ENCODE measurements at places on chromosomes 13 and 19.

DNA sequence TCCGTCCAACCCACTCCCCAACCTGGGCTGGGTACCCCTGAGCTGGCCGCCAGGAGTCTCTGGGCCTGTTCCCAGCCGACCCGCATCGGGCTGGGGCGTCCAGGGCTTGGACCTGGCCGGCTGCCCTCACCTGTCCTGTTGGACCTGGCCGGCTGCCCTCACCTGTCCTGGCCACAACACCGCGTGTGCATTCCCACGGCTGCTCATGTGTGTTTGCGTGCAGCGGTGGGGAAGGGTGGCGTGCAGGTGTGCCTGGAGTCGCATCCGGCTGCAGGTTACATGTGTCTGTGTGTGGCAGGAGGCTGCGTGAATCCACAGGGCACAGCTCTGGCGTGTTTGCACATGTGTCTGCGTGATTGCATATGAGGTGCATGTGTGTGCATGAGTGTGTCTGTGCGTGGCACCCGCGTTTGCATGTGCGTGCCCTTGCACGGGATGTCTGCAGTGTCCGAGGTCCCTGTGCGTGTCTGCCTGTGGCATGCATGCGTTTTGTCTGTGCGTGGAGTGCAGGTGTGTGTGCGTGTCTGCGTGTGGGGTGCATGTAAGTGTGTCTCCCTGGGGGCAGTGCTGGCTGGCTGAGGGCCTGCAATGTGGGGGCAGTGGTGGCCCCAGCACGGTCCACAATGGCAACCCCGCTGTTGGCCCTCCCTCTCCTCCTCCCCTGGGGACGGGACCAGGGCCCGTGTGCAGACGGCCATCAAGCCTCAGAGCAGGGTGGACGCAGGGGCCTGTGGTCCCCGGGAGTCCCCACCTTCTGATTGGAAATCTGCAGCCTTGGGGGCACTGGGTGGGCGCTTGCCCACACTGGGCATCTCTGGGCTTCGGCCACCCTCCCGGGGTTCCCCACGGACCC lies 3.4 kb downstream of the EFNA2 start:
- H3K4me1 ChIP-seq, result peaks cover 7% of the 10 kb centered on the region
- no peak for DNase-seq

DNA sequence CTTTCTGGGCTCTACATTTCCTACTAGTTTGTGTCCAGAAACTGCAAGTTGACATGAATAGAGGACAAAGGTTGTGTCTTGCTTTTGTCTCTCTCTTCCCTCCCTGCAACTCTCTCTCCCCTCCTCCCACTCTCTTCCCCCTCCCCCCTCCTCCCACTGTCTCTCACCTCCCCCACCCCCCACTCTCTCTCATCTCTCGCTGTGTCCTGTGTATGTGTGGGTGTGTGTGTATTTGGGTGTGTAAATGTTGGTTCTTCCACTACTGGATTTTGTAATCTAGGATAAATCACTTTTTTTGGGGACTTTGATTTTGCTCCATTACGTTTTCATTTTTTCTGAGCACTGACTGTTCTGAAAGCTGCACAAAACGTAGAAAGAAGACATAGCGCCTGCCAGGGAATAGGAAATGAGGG lies 48.4 kb downstream of the AKAP11 start:
- no peak for DNase-seq
- peaks cover 44% of the 10 kb centered on the region for H3K36me3 ChIP-seq
- H3K27ac ChIP-seq, result no peak overlapping the region

DNA sequence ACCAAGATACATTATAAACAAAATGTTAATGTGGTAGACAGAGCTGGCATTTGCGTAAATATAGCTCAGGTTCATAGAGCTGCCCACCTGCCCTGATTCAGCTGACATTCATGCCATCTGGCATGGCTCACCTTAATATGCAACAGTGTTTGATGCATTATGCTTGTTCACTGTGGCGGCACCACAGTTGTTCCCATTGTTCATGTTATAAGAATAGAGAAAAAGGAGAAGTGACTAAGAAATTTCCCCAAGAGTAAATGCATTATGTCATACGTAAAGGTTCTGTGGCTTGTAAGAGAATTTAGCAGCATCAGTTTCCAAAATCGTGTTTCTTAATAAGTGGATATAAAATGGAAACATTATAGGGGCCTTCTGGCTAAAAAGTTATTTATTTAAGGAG lies 4.5 kb downstream of the CCNA1 start:
- H3K4me3 ChIP-seq, result no peak overlapping the region
- peaks cover 26% of the 10 kb centered on the region for H3K27me3 ChIP-seq
- H3K27ac ChIP-seq, result no peak overlapping the region

DNA sequence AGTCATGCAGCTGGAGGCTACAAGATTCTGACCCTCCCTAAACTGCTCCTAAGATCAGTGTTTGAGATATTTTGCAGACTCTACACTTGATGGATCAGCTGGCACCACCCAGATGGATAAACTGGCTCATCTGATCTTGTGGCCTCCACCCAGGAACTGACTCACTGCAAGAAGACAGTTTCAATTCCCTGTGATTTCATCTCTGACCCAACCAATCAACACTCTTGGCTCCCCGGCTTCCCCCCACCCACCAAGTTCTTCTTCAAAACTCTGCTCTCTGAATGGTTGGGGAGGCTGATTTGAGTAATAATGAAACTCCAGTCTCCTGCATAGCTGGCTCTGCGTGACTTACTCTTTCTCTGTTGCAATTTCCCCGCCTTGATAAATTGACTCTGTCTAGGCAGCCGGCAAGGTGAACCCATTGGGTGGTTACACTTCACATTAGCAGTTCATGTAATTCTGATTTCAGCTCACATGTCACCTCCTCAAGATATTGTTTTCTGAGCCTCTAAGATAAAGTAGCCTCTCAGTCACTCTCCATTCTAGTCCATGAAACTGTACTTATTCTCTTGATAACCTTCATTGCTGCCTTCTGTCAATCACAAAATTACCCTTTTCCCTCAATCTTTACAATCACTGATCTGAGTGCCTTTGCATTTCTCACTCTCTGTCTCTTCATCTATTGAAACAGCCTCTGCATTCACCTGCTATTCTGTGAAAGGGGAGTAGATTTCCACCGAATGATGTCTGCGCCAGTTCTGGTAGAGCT lies 9.9 kb upstream of the FPR3 start:
- no peak overlapping the region for H3K27ac ChIP-seq
- H3K4me1 ChIP-seq, result no peaks in the 10 kb centered on the region
- H3K36me3 ChIP-seq, result no peaks in the 10 kb centered on the region
- peak; percentile 30 for DNase-seq
- no peak overlapping the region for H3K4me3 ChIP-seq

DNA sequence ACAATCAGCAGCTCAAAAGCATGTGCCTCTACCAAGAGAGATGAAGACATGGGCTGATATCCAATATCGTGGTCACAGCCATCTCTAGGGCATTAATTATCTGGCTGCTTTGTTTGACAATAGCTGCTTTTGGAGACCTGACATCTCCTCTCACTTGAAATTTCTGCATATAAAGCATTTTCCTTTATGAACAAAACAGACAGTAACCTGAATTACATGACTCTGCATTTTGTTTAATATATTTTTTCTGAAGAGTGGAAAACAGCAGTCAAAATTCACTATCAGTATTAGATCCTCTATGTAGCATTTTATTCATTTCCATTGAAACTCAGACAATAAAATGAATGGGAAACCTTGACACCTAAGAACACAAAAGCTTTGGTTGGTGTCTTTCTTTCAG lies 42.4 kb upstream of the ESD start:
- H3K4me3 ChIP-seq, result no peak overlapping the region
- H3K27ac ChIP-seq, result no peak overlapping the region
- H3K27me3 ChIP-seq, result peaks cover 5% of the 10 kb centered on the region
- no peaks in the 10 kb centered on the region for H3K4me1 ChIP-seq
- no peaks in the 10 kb centered on the region for H3K36me3 ChIP-seq

DNA sequence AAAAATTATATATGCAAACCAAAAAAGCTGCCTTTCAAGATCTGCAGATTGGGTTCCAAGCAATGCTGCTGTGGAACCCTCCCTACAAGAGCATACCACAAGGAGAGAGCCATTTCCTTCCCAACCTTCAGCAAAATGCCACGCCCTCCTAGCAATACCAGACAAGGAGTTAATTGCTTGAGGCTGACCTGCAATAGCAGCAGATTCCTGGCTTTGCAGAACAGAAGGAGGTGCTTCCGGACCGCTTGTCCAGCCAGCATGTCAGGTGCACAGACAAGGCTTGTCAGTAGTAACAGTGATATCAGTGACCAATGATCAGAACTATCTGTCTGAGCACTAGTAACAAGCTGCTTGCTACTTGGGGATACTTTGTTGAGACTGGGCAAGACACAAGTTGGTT lies 301.6 kb downstream of the FGF14 start:
- H3K4me3 ChIP-seq, result no peak overlapping the region
- H3K4me1 ChIP-seq, result no peaks in the 10 kb centered on the region

- H3K27ac ChIP-seq, result no peak overlapping the region
- peaks cover 22% of the 10 kb centered on the region for H3K27me3 ChIP-seq
- no peaks in the 10 kb centered on the region for H3K36me3 ChIP-seq
- H3K4me3 ChIP-seq, result no peak overlapping the region
- no peak for DNase-seq
- H3K4me1 ChIP-seq, result peaks cover 9% of the 10 kb centered on the region
Measured at GRCh38 chr13:52399708-52400107, 6.3 kb downstream of the THSD1 start.

DNA sequence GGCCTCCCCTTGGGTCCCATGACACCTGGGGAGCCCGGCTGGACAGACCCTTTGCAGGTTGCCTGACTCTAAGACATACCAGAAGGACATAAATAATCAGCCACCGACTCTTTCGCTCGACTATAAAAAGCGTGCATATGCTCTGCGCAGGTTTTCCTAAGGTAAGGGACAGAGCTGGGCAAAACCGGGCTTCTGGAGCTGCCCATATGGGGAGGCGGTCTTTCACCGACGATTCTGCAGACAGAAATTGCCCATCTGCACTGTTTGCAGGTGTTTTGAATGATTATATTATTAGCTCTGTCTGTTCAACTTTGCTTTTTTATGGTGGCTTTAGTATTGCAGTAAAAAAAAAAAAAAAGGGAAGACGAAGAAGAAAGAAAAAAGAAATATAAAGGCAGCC lies 347.2 kb downstream of the TSHZ3 start:
- no peak for DNase-seq
- H3K4me3 ChIP-seq, result no peak overlapping the region

- DNase-seq, result peak; percentile 49
- H3K36me3 ChIP-seq, result peaks cover 21% of the 10 kb centered on the region
- H3K4me1 ChIP-seq, result peaks cover 86% of the 10 kb centered on the region
Measured at GRCh38 chr19:13983213-13983889, 22.8 kb downstream of the RFX1 start.

DNA sequence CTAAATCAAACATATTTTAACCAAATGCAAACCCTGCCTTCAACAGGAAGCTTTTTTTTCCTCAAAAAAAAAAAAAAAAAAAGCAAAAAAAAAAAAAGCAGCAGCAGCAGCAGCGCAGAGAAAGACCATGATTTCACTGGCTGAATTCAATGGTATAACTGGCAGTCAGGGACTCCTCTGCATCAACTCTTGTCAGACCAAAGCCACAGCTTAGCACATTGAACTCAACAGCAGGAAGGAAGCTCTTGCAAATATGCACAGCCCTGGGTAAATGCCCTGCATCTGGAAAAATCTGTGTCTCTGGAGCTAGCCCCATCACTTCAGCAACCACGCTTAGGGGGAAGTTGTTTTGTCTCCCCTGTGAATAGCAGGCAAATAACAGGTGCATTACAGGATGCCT lies 17.6 kb upstream of the DHRS12 start:
- peaks cover 86% of the 10 kb centered on the region for H3K4me1 ChIP-seq
- peak; percentile 48 for DNase-seq
- H3K4me3 ChIP-seq, result peak overlapping the region; percentile 48

- H3K4me1 ChIP-seq, result no peaks in the 10 kb centered on the region
- no peak overlapping the region for H3K27ac ChIP-seq
- no peak for DNase-seq
- H3K36me3 ChIP-seq, result no peaks in the 10 kb centered on the region
Measured at GRCh38 chr13:36582977-36583376, 90.8 kb upstream of the SERTM1 start.

GRCh38 chr19:54062643-54063042 lies 1.1 kb downstream of the VSTM1 start:
- no peak overlapping the region for H3K4me3 ChIP-seq
- no peak for DNase-seq
- H3K4me1 ChIP-seq, result no peaks in the 10 kb centered on the region
- no peak overlapping the region for H3K27ac ChIP-seq

GRCh38 chr13:95226932-95227695 lies 74.1 kb downstream of the ABCC4 start:
- H3K36me3 ChIP-seq, result no peaks in the 10 kb centered on the region
- H3K27me3 ChIP-seq, result no peaks in the 10 kb centered on the region

DNA sequence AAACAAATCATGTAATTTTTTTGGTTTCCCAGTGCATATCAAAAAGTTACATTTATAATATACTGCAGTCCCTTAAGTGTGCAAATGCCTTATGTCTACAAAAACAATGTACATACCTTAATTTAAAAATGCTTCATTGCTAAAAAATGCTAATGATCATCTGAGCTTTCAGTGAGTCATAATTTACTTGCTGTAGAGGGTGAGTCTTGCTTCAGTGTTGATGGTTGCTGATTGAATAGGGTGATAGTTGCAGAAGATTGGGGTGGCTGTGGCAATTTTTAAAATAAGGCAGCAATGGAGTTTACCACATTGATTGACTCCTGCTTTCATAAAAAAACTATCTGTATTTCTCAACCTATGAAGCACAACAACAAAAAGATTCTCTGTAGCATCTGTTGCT lies 613.9 kb downstream of the TBC1D4 start:
- DNase-seq, result no peak
- no peaks in the 10 kb centered on the region for H3K36me3 ChIP-seq
- no peaks in the 10 kb centered on the region for H3K27me3 ChIP-seq
- H3K4me3 ChIP-seq, result no peak overlapping the region
- H3K4me1 ChIP-seq, result no peaks in the 10 kb centered on the region

DNA sequence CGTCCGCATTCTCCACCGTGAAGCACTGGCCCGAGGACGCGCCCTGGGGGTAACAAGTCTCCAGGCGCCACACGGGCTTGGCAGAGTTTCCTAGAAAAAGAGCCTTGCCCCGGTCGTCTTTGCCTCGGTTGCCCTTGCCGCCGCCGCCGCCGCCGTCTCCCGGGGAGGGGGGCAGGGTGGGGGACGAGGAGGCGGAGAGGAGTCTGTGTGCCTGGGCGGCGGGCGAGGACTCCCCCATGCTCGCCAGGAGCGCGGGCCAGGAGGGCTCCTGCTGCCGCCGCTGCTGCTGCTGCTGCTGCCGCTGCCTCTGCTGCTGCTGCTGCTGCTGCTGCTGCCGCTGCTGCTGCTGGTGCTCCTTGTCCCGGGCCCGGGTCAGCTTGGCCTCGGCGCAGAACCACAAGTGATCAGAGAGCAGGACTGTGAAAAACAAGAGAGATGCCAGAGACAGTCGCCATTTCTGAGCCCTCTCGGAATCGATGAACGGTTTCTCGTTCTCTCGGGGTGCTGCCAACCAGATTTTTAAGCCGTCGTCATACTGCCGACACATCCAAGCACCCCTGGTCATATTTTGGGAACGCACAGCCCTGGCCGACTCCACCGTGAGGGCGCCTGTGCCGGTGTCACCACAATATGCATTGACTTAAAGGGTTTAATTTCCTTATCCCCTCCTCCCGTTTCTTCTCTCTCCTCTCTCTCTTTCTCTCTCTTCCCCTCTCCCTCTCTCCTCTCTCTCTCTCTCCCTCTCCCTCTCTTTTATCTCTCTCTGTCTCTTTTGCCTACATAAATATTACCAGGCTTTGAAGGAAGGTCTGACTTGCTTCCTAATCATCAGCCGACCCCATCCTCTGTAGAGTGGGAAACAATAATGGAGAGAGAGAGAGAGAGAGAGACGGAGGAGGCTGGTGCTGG lies 349.1 kb downstream of the LIG4 start:
- no peak for DNase-seq
- no peaks in the 10 kb centered on the region for H3K36me3 ChIP-seq
- peaks cover 37% of the 10 kb centered on the region for H3K27me3 ChIP-seq
- H3K4me3 ChIP-seq, result no peak overlapping the region

- H3K27ac ChIP-seq, result peak overlapping the region; percentile 88
- H3K4me1 ChIP-seq, result peaks cover 12% of the 10 kb centered on the region
- peak overlapping the region; percentile 80 for H3K4me3 ChIP-seq
- H3K27me3 ChIP-seq, result no peaks in the 10 kb centered on the region
Measured at GRCh38 chr19:56670961-56671612, 470 bp downstream of the ZNF835 start.

Measured in activated CD8-positive, alpha-beta T cell treated with anti-CD3 and anti-CD28 coated beads, Interleukin-2, amount 10 ng/mL, durations not matched to agents 7 days and 5 days (primary cell).